Neural crest cell (in vitro differentiated cells): ENCODE measurements at places on chromosomes 12 and 14. TPM values are rescaled to one million over a fixed set of nuclear protein-coding genes. Genes with fewer than 3 reads are reported as not detected.

- no peak overlapping the region for H3K4me3 ChIP-seq
- H3K36me3 ChIP-seq = peaks cover 37% of the 10 kb centered on the region
- no peak for DNase-seq
- H3K27me3 ChIP-seq = no peaks in the 10 kb centered on the region
- H3K4me1 ChIP-seq = peaks cover 21% of the 10 kb centered on the region
Observed at GRCh38 chr12:19484738-19485137, 45.4 kb downstream of the AEBP2 start.

DNA sequence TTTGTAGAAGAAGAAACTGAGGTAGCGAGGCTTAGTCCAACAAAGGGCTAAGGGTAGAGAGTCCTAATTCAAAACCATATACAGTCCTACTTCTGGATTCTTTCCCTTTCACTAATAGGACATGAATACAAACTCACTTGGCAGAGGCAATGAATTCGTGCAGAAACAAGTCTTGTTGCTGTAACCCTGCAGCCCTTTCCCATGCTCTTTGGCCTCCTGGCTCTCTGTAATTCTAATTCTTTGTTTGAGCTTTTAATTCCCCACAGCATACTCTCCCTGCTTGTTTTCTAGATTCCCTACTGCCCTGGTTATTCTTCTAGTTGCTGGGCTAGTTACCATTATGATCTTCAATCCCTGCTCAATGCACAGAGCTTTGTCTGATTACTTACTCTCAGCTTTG, 381.4 kb downstream of the ETNK1 start:
- H3K4me1 ChIP-seq = peaks cover 34% of the 10 kb centered on the region
- peaks cover 3% of the 10 kb centered on the region for H3K27me3 ChIP-seq
- peak overlapping the region; percentile 1 for H3K27ac ChIP-seq
- peaks cover 4% of the 10 kb centered on the region for H3K36me3 ChIP-seq
- no peak overlapping the region for H3K4me3 ChIP-seq

GRCh38 chr14:82387699-82388098, 854.0 kb upstream of the SEL1L start:
- no peaks in the 10 kb centered on the region for H3K36me3 ChIP-seq
- H3K27me3 ChIP-seq = no peaks in the 10 kb centered on the region
- no peak overlapping the region for H3K27ac ChIP-seq
- no peak overlapping the region for H3K4me3 ChIP-seq
- no peak for DNase-seq

DNA sequence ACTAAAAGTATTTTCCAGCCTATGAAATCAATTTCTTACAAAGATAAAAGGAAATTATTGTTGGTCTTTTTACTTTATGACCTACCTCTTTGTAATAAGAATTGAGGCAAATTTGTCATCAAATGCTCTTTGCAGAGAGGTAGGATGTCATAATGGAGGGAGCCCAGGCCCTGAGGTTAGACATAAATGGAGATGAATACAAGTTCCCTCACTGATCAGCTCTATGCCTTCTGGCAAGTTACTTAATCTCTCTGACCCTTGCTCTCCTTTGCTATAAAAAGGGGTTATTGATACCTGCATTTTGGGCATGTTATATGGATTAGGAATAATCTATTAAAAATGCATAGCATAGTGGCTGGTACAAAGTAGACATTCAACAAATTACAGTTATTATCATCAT, 146.9 kb upstream of the KRR1 start:
- no peak overlapping the region for H3K4me3 ChIP-seq
- H3K4me1 ChIP-seq = peaks cover 27% of the 10 kb centered on the region
- no peak for DNase-seq
- H3K27ac ChIP-seq = no peak overlapping the region
- no peaks in the 10 kb centered on the region for H3K27me3 ChIP-seq
- H3K36me3 ChIP-seq = no peaks in the 10 kb centered on the region

GRCh38 chr12:25276199-25276937, 25.6 kb upstream of the KRAS start:
- DNase-seq = no peak
- H3K27me3 ChIP-seq = peaks cover 17% of the 10 kb centered on the region
- H3K4me1 ChIP-seq = no peaks in the 10 kb centered on the region
- no peaks in the 10 kb centered on the region for H3K36me3 ChIP-seq
- no peak overlapping the region for H3K4me3 ChIP-seq
- no peak overlapping the region for H3K27ac ChIP-seq

DNA sequence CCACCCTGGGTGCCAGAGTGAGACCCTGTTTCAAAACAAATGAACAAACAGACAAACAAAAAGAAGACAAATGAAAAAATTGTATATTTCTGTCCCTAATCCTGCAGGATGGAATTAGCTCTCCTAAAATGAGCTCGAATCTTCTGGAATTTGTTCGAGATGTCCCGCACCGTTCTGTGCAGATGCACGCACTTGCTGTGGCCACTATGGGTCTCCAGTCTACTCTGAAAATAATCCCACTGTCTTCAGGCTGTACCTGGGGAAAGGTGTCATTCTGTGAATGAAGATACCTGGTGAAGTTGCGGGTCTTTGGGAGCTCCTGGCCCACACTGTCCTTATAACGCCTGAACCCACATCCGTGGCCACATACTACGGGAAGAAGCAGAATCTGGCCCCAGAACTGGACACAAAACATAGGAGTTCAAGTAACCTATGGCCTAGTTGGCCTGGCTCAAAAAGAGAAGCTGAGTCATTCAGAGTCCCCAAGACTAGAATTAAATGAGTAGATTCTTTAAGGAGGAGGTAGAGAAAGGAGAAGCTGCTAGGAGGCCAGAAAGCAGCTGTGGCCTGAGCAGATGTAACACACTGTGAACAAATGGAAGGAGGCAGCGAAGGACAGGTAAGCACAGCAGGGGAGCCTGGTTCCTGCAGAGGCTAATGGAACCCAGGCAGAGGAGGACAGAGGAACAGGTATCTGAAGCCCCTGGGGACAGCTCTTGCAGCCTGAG, 108.6 kb downstream of the FOXN3 start:
- H3K4me3 ChIP-seq = no peak overlapping the region

GRCh38 chr14:77124345-77125280, 17.0 kb downstream of the ZDHHC22 start:
- peaks cover 36% of the 10 kb centered on the region for H3K27me3 ChIP-seq
- H3K4me3 ChIP-seq = peak overlapping the region; percentile 80
- DNase-seq = peak; percentile 53
- peaks cover 31% of the 10 kb centered on the region for H3K4me1 ChIP-seq
- H3K27ac ChIP-seq = no peak overlapping the region

GRCh38 chr12:122523280-122523679, 3.5 kb downstream of the RSRC2 start:
- H3K27me3 ChIP-seq = no peaks in the 10 kb centered on the region
- H3K4me3 ChIP-seq = peak overlapping the region; percentile 97
- H3K4me1 ChIP-seq = peaks cover 25% of the 10 kb centered on the region
- peaks cover 17% of the 10 kb centered on the region for H3K36me3 ChIP-seq

DNA sequence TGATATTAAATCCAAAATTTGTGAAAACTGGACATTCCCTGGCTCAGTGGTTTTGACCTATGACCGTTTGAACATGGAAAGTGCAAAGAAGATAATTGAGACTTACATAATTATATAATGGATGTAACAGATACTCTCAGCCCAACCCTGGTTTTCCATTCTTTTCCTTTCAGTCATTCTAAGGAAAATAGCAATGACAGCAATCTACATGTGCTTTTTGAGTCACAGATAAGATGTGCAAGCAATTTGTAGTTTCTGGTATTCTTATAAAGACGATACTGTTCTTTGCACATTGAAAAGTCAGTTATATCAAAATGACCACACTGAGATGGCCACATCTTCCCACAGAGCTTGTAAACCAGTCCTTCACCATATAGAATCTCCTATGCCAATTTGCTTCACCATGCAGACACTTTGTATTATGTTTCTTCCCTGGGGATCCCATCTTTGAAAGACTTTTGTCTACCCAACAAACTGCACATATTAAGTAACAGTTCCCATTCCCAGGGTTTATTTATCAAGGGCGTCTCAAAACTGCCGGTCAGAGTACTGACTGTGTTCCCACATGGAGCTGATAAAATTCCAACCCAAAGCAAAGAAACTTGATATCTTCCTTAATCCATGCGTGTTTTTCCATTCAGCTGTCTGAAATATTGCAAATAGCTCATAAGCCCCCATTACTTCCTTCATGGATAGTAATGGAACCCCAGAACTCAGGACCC, 34.8 kb downstream of the PLXNC1 start:
- H3K36me3 ChIP-seq = peaks cover 3% of the 10 kb centered on the region
- H3K27me3 ChIP-seq = no peaks in the 10 kb centered on the region
- H3K27ac ChIP-seq = no peak overlapping the region
- no peak overlapping the region for H3K4me3 ChIP-seq
- DNase-seq = no peak
- H3K4me1 ChIP-seq = peaks cover 3% of the 10 kb centered on the region

- H3K36me3 ChIP-seq = no peaks in the 10 kb centered on the region
- H3K27ac ChIP-seq = peak overlapping the region; percentile 95
- DNase-seq = peak; percentile 46
Observed at GRCh38 chr12:6182279-6182898, 17.8 kb upstream of the CD9 start.

GRCh38 chr12:82963956-82964355, 277.2 kb downstream of the TMTC2 start:
- no peak overlapping the region for H3K4me3 ChIP-seq
- no peaks in the 10 kb centered on the region for H3K36me3 ChIP-seq
- peaks cover 8% of the 10 kb centered on the region for H3K4me1 ChIP-seq
- no peak overlapping the region for H3K27ac ChIP-seq
- no peak for DNase-seq

GRCh38 chr14:91361233-91361811, 56.3 kb downstream of the CCDC88C start:
- DNase-seq = no peak
- H3K27me3 ChIP-seq = no peaks in the 10 kb centered on the region
- H3K4me3 ChIP-seq = no peak overlapping the region
- peaks cover 16% of the 10 kb centered on the region for H3K4me1 ChIP-seq

DNA sequence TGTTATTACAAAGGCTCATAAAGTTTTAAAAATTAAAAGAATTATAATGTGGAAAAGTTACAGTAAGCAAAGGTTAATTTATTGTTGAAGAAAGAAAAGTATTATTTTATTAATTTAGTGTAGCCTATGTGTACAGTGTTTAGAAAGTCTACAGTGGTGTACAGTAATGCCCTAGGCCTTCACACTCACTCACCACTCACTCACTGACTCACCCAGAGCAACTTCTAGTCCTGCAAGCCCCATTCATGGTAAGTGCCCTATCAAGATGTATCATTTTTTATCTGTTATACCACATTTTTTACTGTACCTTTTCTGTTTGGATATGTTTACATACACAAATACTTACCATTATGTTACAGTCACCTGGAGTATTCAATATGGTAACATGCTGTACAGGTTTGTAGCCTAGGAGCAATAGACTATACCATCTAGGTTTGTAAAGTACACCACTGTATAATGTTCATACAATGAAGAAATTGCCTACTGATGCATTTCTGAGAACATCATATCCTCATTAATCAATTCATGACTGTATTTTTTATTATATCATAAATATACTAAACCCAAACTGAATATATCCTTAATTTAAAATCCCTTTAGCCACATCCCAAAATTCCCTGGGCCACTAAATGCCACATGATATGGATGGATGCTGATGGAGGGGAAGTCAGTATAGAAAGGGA, 43.6 kb upstream of the NID2 start:
- no peak for DNase-seq
- no peaks in the 10 kb centered on the region for H3K36me3 ChIP-seq
- H3K27ac ChIP-seq = no peak overlapping the region
- peaks cover 23% of the 10 kb centered on the region for H3K4me1 ChIP-seq
- H3K27me3 ChIP-seq = no peaks in the 10 kb centered on the region
- H3K4me3 ChIP-seq = no peak overlapping the region

ATN1 gene
- 118 and 122 TPM in 2 replicates for total RNA-seq

CD163L1 gene
- 1.2 and 1.6 TPM in 2 replicates for total RNA-seq

SERPINA5 gene
- total RNA-seq = 1.0 and 1.4 TPM in 2 replicates

HOXC11 gene
- total RNA-seq = not detected in 2 replicates

GAS2L3 gene
- 34.1 and 36.2 TPM in 2 replicates for total RNA-seq

RFX4 gene
- total RNA-seq = 52.1 and 53.8 TPM in 2 replicates
